ENCODE measurements at places on chromosomes 12 and 14. TPM values are rescaled to one million over a fixed set of nuclear protein-coding genes. Genes with fewer than 3 reads are reported as not detected.

Gene KRT75
- polyA plus RNA-seq = not detected

Gene ADSS1
- polyA plus RNA-seq = 82.3 TPM

Gene DHRS4
- 20.9 TPM for polyA plus RNA-seq

Gene INSM2
- polyA plus RNA-seq = not detected

Gene KRT83
- polyA plus RNA-seq = not detected

Gene KCNJ8
- polyA plus RNA-seq = 35.0 TPM

Gene MYF6
- polyA plus RNA-seq = 90.3 TPM

Gene TOMM20L
- 0.43 TPM for polyA plus RNA-seq

Gene UTP20
- polyA plus RNA-seq = 12.4 TPM

Gene GLIPR1
- 10.3 TPM for polyA plus RNA-seq

Gene LAG3
- polyA plus RNA-seq = 0.70 TPM

Gene KCNK13
- 0.30 TPM for polyA plus RNA-seq

Gene SALL2
- 10.5 TPM for polyA plus RNA-seq

GRCh38 chr12:41053046-41053445, 135.1 kb upstream of the PDZRN4 start:
- no peak for DNase-seq

- DNase-seq = no peak
Measured at GRCh38 chr14:57865066-57865402, 858 bp downstream of the SLC35F4 start.

DNA sequence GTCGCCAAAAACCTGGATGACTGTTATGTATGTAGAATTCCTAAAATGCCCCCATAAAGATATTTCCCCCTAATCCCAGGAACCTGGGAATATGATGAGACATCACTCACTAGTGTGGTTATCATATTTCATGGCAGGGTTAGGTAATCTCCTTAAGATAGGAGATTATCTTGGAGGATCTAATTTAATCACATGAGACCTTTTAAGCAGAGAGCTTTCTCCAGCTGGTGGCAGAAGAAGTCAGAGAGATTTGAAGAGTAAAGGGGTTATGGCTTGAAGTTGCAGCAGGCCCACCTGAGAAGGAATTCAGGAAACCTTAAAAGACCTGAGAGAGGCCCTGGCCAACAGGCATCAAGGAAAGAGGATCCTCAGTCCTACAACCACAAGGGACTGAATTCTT, 53.6 kb downstream of the DYRK2 start:
- no peak for DNase-seq

DNA sequence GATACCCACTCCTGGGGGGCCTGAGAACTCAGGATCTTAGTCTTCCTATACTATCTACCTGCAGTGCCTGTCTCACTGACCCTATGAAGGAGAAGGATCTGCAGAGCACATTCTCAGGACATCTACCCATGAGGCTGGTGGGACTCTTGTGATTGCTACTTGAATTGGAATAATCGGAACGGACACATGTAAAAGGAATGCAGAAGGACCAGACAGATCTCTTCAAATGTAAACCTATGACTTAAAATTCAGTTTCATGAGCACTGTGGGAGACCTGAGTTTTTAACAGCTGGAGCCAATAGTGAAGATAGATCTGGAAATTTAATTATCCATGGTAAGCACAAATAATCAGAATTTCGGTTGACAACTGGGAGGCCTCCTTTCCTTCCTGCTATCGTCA, 35.2 kb upstream of the CPSF6 start:
- no peak for DNase-seq

- no peak for DNase-seq
Measured at GRCh38 chr12:85423947-85424346, 143.9 kb downstream of the ALX1 start.

- DNase-seq = no peak
Measured at GRCh38 chr12:64893961-64894360, 69.5 kb downstream of the TBC1D30 start.

- no peak for DNase-seq
Measured at GRCh38 chr12:109880938-109881337, 597 bp upstream of the GLTP start.

- DNase-seq = no peak
Measured at GRCh38 chr14:32225378-32225920, 22.4 kb upstream of the RNU6-8 start.

GRCh38 chr14:72500234-72500838, 393.6 kb downstream of the DPF3 start:
- DNase-seq = no peak

- DNase-seq = no peak
Measured at GRCh38 chr14:30005114-30005808, 77.6 kb upstream of the PRKD1 start.

- DNase-seq = no peak
Measured at GRCh38 chr12:103673487-103673886, 86.4 kb downstream of the STAB2 start.

DNA sequence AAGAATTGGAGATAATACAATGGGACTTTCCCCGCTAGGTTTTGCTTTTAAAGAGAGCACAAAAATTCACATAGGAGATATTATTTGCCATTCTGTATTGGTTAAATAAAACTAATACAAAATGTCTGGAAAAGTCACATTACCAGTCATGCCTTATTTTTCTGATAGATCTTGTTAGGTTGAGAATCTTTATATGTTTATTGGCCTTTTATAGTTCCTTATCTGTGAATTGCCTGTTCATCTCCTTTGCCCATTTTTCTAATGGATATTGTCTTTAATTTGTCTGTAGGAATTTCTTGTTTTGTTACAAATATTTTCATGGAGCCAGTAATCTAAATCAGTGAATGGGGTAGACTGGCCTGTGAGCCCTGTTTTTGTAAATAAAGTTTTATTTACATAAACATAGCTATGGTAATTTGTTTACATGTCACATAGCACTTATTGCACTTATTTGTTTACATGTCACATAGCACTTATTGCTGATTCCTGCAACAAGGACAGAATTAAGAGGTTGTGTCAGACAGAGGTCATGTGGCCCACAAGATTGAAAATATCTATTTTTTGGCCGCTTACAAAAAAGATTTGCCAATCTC, 65.0 kb downstream of the ATF7IP start:
- DNase-seq = no peak

GRCh38 chr14:90523961-90524875, 127.4 kb downstream of the CALM1 start:
- DNase-seq = no peak

- DNase-seq = no peak
Measured at GRCh38 chr12:5134861-5135525, 91.3 kb downstream of the KCNA5 start.

GRCh38 chr12:107379852-107380567, 286.7 kb upstream of the CRY1 start:
- DNase-seq = no peak

- peak; percentile 72 for DNase-seq
Measured at GRCh38 chr12:121712190-121712460, 427 bp upstream of the TMEM120B start.

DNA sequence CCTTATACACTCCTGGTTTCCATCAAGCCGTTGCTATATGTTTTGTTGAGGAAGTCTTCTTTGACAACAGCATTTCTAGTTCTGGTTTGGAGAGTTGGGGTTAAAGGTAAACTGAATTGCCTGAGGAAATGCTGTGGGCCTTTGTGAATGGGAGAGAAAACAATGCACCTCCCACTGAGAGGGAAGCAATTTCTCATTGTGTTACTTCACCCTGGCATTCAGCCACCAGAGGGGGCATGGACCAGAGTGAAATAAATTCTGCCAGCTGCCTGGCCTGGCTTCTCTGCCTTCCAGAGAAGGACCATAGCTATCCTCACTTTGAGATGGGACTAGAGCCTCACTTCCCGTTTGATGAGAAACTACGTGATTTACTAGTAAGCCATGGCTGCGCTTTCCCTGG, 475.3 kb downstream of the EGLN3 start:
- no peak for DNase-seq

- no peak for DNase-seq
Measured at GRCh38 chr14:104157016-104157928, 18.9 kb downstream of the KIF26A start.

DNA sequence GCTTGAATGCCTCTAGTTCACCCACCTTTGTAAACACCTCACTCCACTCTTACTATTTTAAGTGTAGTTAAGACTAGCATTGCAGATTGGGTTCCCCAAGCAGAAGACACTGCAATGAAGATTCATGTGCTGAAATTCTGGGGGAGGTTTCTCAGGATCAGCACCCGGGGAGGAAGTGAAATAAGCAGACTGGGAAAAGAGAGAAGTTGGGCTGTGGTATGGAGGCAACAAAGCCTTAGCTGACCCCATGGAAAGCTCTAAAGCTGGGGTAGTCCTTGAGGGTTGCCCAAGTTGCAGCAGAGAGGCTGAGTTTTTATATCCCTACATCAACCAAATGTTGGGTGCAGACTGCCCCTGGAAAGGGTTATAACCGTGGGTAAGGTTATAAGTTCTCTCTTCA, 23.9 kb upstream of the IGF1 start:
- no peak for DNase-seq

GRCh38 chr12:49525942-49526341, 12.9 kb upstream of the KCNH3 start:
- DNase-seq = no peak
